ENCODE measurements at places on chromosomes 6 and 20.

DNA sequence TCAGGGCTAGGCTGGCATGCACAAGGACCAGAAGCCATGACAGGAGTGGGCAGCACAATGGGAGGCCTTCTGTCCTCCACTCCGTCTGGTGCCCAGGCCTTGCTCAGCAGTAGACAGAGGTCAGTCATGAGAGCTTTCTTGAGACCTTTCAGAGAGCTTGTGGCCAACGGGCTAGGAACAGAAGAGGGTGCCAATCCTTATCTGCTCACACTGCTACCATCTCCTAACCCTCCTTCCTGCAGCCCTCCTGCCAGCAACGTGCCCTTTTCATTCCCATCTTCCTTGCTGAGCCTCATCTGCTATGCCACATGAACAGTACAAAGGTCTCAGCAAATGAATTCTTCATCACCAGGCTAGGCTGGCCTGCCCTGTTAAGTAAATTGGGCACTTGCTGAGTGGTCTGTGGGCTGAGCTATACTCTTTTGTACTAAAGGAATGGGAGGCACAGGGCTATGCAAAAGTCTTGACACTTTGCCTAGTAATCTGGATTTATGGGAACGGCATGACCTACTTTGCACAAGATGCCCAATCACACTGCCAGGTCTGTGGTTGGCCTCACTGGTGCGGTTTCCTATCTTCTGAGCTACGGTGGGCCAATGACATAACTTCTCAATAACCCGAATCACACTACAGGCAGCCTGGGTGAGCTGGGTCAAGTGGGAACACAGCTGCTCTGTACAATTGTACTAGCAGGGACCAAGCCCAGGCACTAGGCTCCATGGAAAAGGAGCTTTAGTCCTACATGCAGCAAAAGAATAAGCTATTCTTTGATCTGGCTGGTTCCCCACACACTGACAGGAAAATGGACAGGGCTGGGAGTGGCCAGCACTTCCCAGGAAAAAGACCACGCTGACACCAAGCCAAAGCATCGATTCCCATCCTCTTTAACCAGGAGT lies 47.8 kb downstream of the ELOVL5 start:
- DNase-seq = no peak

GRCh38 chr20:7624886-7625285 lies 315.4 kb downstream of the HAO1 start:
- DNase-seq = no peak

- DNase-seq = peak; percentile 93
Observed at GRCh38 chr6:37051138-37052026, 45.9 kb downstream of the FGD2 start.

GRCh38 chr6:127570739-127571389 lies 6.1 kb upstream of the C6orf58 start:
- DNase-seq = no peak

DNA sequence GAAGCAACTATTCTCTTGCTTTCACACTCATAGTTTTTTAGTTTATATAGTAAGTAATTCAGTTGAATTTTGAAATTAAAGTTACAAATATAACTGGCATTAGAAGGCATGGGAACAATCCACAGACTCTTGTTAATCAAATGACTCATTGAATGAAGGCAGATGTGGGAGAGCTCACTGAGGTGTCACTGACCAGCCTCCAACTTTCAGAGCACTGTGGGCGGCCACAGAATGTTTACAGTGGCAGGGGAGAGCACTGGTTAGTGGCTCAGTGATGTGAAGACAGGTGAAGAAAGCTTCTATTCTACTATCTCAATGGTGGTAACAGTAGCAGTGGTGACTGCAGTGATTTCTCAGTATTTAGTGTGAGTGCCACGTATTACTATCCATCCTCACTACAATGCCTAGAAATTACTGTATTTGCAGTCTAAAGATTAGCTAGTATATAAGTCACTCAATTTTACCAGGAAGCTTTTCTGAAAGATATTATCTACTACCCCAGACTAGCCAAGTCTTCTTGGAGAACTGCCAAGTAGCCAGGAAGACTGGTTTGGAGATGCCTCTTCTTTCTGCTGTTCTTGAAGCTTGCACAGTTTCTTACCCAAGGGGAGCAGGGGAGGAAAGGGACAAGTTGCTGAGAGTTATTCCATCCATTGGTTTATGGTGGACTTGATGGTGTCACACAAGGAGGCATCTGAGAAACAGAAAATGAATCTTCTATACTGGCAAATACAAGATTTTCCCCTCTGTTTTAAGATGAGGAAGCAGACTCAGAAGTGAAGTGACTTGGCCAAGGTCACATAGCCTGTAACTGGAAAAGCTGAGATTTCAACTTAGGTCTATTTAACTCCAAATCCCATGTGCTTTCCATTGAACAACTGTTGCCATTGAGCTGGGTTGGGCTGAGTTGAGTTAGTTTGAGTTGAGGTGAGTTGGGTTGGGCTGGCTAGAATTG lies 231.2 kb downstream of the ANKRD60 start:
- DNase-seq = no peak

GRCh38 chr6:100283285-100283684 lies 181.4 kb downstream of the SIM1 start:
- no peak for DNase-seq

DNA sequence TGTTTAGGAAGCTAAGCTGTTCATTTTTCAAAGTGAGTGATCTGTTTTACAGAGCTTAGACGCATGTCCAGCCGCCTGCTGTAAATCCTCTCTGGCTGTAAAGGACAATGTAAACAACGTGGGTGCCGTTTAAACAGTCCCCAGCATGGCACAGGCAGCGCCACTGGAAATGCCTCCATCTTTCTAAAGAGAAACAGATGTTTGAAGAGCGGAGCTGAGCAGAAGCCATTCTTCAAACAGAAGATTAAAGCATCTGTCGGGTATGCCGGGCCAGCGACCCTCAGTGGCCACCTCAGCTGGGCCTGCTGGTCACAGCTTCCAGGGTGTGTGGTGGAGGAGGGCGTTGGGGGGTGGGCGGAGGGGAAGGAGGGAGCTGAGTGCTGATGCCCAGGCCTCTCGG lies 138.6 kb downstream of the ERMARD start:
- DNase-seq = no peak

GRCh38 chr20:20210327-20210726 lies 157.6 kb upstream of the INSM1 start:
- no peak for DNase-seq
